ENCODE measurements at places on chromosomes 13 and 19.

- DNase-seq, result no peak
Observed at GRCh38 chr13:27147530-27148170, 24.0 kb downstream of the USP12 start.

DNA sequence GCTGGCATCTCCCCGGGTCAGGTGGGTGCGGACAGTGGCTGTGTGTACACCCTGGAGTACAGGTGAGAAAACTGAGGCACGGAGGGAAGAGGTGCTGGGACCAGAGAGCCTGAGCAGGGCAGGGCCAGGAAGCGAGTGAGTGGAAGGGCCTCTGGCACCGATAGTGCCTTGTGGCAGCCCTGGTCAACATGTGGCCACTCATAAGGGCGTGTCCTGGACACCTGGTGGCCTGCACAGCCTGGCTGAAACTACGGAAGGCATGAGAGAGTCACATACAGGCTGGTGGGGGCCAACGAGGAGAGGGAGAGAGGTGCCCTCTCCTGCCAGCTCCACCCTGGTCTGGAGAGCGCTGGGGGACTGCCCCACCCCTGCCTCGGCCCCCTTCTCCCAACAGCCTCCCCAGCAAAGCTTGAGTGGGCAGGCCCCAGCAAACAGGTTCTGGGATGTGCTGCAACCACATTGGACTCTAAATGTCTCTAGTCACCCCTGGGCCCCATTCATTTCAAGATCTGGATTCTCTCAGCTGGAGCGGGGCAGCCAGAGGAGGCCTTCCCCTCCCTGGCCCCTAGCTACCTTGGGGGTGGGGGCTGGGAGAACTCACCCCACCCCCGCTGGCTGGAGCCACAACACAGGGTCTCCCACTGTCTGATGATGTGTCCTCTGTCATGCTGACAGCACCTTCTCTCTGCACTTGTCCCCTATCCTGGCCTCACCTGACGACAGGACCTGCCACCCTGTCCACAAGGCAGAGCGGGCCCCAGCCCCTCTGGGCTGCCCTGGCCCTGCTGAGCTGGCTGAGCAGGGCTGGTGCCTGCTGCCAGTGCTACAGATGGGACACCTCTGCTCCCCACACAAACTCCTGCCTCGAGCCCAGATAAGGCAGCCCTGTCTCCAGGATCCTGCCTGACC, 5.8 kb downstream of the CBARP start:
- DNase-seq, result no peak

- DNase-seq, result no peak
Observed at GRCh38 chr19:41926028-41926762, 2.1 kb downstream of the ERFL start.

GRCh38 chr13:113562085-113562749, 22.3 kb upstream of the TFDP1 start:
- DNase-seq, result peak; percentile 71

DNA sequence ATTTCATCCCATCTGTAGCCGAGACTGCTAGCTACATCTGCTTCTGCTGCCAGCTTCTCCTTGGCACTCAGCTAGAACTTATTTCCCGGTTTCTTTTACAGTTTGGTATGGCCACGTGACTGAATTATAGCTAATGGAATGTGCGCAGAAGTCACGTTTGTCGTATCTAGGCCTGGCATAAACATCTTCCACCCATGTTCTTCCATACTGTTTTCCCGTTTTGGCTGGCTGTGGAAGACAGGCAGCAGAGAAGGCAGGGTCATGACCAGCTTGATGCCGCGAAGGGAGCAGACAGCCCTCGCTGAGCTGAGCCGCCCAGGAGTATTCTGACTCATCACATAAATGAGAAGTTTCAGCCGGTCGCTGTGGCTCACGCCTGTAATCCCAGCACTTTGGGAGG, 186.7 kb downstream of the RFC3 start:
- no peak for DNase-seq

DNA sequence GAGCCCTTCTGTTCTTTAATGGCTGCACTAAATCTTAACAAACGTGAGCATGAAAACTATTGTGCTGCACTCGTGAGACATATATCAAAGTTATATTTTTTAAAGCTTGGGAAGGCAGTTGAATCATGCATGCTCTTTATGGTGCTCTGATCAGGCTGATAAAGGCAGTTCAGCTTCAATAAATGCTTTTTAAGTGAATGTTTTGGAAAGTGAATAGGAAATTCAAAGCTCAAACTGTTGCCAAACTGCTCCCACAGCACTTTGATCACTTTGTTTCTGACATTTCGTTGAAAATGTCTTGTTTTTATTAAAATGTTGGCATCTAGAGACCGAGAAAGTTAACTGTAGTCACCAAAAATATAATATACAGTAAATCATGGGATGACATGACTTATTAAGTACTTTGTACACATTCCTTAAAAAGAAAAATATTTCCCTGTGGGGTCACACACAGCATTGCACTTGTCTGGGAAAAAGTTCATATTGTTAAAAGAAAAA, 625.7 kb upstream of the PCDH9 start:
- DNase-seq, result no peak

GRCh38 chr19:10115392-10116084, 4.0 kb downstream of the P2RY11 start:
- DNase-seq, result no peak

DNA sequence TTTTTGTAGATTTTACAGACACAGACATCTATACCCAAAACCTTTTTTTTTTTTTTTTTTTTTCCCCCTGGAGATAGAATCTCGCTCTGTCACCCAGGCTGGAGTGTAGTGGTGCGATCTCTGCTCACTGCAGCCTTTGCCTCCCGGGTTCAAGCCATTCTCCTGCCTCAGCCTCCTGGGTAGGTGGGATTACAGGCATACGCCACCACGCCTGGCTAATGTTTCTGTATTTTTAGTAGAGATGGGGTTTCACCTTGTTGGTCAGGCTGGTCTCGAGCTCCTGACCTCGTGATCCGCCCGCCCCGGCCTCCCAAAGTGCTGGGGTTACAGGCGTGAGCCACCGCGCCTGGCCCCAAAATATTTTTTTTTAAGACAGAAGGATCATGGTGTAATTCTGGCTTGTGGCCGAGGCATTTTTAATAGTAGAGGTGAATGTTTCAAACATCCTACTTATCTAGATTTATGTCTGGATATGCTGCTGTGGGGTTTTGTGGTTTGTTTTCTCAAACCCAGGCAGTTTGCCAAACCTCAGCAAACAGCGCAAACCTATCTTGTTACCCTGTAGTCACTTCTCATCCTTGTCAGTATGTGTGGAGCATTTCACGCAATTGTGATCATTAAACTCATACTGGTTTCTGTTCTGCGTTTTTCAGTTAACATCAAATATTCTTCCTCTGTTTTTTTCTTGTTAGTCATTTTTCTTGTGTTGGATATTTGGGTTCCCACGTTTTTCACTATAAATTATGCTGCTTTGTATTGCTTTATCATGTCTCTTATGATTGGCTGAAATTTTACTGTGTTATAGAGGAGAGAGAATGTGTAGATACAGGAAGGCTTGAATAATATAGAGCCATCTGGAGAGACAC, 36.2 kb upstream of the GARRE1 start:
- peak; percentile 77 for DNase-seq
